ENCODE measurements at places on chromosomes 4 and X.

DNA sequence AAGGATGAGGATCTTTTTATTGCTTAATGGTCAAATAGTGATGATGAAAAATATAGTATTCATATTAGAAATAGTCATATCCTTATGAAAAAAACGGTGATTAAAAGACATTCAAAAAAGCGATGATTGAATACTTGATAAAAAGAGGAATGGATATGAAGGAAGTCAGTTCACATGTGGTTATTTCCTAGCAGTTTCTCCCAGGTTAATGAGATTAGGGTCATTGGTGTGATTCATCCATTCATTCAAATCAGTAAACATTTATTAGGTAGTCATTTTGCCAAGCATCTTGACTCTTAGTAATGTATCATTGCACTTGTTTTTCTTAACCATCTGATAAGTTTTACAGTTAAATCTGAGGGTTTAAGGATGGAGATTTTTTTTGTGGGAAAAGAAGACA lies 294.1 kb downstream of the ARHGAP24 start:
- DNase-seq: no peak

DNA sequence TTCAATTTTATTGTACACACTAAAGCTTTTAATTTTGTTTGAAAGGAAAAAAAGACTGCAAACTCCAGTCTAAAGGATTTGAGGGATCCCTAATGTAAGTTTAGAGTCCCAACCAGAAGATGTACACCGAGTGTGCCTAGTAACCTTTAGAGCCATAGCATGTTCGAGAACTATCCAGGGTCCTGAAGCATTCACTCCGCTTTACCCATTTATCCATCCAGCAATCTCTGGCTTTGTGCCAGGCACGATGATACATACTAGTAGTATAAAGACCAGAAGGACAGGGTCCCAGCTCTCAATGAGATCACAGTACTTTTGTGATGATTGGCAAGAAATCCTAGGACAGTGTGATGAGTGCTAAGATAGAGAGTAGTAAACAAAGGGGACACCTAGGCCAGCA lies 168.7 kb downstream of the STK32B start:
- DNase-seq: no peak

DNA sequence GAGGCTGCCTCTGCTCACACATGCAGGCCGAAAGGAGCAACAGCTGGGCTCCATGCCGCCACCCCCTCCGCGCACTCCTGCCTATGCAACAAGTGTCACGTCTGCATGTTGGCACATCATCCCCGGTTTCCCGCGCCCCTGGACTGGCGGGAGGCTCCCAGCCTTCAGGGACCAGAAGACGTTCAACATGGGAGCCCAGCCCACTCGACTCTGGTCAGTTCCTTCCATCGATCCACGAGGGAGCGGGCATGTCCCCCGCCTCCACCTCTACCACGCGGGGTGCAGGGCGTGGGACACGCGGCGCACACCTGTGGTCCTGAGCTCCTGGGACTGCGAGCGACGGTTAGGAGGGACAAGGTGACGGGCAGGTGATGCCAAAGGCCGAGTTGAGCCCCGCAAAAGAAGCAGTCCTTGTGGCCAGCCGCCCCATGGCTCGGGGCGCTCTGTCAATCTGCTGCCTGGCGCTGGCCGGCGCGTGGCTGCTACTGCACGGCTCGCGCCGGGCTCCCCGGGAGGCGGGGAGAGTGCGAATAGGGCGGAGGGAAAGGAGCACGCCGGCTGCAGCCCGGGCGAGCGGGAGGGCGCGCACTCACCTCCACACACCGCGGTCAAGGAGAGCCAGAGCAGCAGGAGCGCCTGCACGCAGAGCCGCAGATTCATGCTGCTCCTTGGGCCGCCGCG lies 645 bp downstream of the APLN start:
- no peak for DNase-seq

- no peak for DNase-seq
Observed at GRCh38 chrX:149453030-149453429, 52.1 kb downstream of the IDS start.

DNA sequence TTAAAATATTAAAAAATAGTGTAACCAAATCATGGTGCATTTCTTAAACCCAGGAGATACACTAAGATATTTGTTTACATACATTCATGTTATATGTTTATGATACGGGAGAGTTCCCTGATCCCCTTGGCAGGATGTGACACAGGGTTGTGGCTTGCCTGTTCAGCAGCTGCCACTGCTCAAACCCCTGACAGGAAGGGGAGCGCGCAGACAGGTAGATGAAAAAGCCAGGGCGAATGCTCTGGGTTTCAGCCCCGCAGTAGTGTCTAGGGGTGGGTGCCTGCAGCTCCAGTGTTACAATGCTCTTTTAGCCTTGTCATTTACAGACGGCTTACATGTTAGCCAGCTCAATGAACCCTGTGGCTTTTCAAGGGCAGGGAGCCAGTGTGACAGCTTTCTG lies 1343.8 kb upstream of the IGFBP7 start:
- no peak for DNase-seq

GRCh38 chrX:49249616-49250015 lies 14.3 kb downstream of the CCDC22 start:
- no peak for DNase-seq

- DNase-seq: no peak
Observed at GRCh38 chrX:97700547-97700946, 816.8 kb downstream of the RPA4 start.

- peak; percentile 3 for DNase-seq
Observed at GRCh38 chr4:175891851-175892250, 79.8 kb upstream of the GPM6A start.

DNA sequence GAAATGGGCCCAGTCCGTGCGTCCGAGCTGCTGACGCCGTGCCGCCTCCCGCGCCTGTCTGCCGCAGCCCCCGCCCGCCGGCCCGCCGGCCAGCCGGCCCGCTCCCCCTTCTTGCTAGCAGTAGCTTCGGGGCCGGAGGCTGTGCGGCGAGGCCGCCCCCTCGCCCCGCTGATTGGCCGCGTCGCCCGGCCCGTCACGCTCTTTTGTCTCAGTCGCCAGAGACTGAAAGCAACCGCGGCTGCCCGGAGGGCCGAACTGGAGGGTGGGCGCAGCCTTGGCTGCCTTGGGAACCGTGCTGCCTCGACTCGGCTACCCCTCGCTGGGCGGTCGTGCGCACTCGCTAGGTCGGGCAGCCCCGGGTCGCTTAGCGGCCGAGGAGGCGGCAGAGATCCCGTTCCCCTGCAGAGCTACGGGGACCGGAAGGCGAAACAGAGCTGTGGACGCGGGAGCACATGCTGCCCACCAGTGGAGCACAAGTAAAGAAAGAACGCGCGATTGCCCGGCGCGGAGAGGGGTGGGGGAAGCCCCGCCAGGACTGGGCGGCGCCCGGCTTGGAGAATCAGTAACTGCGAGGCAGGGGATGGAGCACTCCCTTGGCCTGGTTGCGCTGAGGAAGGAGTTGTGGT lies at the start of gene ZCCHC18:
ZCCHC18 (plus strand) TSS at position 198 of the 626 bp plus-strand sequence. CDS start 1,589 bp downstream, outside the sequence.
- DNase-seq: peak; percentile 3

DNA sequence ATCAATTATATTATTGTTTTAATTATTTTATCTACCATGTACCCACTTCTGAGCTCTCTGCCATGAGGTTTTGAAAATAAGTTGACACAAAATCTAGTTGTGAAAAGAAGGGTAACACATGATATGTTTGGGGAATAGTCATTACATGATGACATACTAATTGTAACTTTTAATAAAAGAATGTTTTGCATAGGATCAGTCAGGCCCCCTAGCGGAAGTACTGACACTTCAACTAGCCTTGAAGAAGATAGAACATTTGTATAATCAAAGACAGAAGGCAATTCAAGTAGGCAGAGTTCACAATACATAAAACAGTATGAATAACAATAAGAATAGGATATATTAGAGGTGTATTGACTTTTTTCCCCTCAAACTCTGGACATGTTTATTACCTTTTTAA lies 1191.0 kb upstream of the AGA start:
- no peak for DNase-seq

DNA sequence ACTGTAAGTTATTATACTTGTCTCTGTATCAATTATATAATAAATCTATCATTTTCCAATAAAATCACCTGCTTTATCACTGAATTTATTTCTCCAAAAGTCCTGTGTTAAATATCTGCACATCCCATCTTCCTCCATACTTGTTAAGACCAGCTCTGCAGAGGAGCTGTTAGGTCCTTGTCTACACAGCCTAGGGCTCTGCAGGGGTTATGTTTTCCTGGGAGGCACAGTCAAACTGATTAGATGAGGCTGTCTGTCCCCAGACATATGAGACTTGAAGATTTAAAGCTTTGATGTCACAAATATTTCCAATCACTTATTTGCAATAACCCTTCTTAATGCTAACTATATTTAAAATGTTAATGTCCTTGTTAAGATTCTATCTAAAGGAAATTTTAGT lies 446.8 kb downstream of the TRAM1L1 start:
- DNase-seq: no peak

- DNase-seq: no peak
Observed at GRCh38 chrX:129983575-129984110, 1.2 kb downstream of the BCORL1 start.

- DNase-seq: no peak
Observed at GRCh38 chr4:164169591-164169990, 584.3 kb upstream of the SMIM31 start.

DNA sequence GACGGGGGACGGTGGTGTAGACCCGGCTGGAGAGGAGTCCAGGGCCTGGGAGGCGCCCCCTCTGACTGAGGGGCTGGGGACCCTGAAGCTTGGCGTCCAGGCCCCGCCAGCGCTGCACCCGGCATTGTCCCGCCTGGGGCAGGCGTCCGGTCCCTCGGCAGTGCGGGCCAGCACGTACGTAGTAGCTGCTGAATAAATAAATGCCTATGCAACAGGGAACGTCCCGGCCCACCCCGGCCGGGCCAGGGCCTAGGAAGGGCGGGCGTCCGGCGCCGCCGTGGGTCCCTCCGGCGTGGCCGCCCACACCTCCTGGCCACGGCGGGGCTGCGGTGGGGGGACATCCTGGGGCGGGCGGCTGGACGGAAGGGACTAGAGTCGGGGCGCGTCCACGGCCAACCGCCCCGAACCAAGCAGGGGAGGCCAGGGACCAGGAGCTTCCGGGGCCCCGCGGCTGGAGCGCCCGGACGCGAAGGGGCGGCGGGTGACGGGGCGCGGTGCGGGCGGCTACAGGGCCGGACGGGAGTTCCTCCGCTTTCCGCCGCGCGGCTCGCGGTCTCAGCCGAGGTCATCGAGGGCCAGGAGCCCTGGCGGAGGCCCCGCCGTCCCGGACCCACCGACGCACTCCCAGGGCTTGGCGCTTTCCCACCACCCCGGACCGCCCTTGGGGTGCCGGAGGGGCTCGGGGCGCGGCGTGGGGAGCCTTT lies 886 bp upstream of the WWC2 start:
- peak; percentile 47 for DNase-seq

DNA sequence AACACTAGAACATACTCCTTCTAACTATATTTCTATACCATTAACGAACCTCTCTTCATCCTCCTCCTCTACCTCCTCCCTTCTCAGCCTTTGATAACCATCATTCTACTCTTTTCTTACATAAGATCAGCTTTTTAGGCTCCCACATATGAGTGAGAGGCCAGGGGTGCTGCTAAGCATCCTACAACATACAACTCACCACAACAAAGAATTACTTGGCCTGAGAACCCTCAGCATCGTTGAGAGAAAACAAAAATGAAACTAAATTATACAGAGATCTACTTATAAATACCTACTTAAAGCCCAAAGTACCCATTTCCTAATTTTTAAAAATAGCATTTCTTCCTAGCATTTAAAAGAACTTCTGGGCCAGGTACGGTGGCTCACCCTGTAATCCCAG lies 77.7 kb downstream of the CC2D2A start:
- no peak for DNase-seq

DNA sequence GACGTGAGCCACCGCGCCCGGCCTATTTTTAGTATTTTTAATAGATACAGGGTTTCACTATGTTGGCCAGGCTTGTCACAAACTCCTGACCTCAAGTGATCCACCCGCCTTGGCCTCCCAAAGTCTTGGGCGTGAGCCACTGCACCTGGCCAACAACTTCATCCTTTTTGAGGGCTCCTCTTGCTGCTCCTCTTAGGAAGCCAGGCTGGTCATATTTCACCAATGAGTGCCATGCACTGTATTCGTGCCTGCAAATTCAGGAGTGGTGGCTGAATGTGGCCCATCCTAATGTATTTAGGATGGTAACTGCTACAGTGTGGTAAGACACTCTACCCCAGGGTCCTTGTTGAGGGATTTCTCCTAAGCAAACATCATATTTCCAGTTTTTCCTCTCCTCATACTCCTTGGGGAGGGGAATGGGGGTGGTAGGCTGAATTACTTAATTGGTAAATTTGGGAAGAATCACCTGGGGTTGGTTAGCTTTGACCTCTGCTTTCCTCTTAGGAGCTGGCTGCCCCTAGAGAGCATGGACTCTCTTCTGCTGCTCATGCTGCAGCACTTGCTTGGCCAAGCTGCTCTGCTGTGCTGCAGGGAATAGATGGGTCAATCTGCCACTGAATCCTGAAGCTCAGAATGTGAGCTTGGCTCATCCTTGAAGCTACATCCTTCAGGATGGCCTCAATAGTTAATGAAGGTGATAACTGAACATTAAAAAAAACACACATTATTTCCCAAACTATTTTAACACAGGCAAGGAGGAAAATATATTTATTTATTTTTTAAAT lies 167.4 kb downstream of the HS3ST1 start:
- no peak for DNase-seq

DNA sequence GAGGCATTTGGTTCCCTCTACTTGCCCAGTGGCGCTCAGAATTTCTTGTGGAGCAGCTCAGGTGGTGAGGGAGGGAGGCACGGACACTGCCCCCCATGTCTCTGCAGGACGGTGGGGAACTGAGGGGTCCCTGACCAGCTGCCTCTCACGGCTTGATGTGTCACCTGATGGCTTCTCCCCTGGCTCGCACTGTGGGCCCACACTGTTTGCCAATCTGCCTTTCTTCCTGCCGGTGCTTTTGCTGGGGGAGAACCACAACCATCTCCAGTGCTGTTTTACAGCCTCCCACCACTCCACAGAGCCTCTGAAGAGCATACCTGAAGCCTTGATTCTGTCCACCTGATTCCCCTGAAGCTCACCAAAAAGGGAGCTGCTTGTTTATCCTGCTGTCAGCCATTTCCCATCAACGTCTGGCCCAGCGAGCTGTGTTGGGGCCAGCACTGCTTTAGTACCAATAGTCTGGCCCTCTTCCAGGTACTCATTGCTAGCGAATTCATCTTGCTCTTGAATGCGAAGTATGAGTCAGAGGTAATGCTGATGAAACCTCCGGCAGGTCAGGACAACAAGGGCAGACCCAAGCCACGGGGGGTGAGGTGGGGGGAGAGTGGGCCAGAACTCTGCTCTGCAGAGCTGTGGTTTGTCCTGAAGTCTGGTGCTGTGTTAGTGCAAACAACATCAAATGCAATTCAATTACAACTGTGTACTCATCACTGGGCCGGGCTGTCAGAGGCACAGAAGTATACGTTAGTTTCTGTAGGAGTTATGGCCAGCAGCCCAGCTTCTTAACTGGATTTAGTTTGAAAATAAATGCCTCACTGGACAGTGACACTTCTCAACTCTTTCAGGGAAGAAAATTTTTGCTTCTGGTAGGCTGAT lies 208.3 kb upstream of the JADE1 start:
- peak; percentile 93 for DNase-seq

GRCh38 chr4:115222061-115222460 lies 108.6 kb upstream of the NDST4 start:
- no peak for DNase-seq
